Karpas-422 (cell line): ENCODE measurements at places on chromosomes 16 and 17. TPM values are rescaled to one million over a fixed set of nuclear protein-coding genes. Genes with fewer than 3 reads are reported as not detected.

DNA sequence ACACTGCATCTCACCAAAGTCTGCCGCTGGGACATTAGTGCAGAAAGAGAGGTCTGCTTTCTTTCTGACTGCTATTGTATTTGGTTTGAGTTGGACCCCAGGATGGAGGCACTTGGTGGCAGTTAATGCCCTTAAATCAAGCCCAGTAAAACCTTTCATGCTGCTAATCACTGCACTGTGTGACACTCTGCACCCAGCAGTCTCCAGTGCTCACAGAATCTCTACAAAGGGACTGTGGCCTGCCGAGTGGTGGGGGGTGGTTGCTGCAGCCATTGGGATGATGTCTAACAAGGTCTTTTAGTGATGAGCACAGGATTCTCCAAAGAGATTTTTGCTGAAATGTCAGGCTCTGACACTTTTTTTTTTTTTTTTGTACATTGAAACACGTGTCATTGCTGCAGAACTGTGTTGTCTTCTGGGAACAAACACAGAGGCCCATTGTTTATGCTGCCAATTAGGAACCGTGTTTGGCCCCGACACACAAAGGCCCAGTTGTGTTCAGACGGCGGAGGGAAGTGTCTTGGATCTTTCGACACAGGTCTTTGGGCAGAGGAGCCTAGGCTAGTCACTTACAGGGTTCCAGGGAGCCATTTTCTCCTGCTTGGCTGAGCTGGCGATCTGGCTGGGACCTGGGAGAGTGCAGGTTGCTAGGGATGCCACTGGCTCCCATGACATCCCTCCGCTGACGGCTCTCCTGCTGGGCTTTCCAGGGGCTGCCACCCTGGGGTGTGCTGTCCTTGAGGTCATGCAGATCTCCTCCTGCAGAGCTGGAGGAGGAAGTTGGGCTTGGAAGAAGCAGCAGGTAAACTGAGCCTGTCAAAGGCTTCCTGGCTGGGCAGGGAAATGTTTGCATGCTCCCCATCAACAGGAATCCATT lies 16.2 kb upstream of the TNRC6C start:
- no peaks in the 10 kb centered on the region for H3K4me1 ChIP-seq
- no peak overlapping the region for H3K27ac ChIP-seq
- no peak overlapping the region for H3K4me3 ChIP-seq
- no peaks in the 10 kb centered on the region for H3K27me3 ChIP-seq
- DNase-seq: no peak

DNA sequence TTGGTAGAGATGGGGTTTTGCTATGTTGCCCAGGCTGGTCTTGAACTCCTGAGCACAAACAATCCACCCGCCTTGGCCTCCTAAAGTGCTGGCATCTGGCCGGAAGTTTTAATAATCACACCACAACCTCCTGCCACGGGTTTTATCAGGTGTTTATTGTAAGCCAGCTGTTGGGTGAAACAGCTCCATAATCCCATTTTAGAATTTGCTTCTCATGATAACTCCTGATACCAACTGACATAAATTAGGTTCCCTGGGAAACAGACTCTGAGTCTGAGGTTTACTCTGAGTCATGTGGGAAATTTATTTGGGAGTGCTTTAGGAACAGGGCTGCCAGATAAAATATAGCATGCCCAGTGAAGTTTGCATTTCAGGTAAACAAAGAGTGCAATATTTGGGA lies 122.6 kb upstream of the MED13 start:
- DNase-seq: no peak
- no peaks in the 10 kb centered on the region for H3K36me3 ChIP-seq
- no peak overlapping the region for H3K4me3 ChIP-seq
- no peak overlapping the region for H3K27ac ChIP-seq
- H3K27me3 ChIP-seq: no peaks in the 10 kb centered on the region

DNA sequence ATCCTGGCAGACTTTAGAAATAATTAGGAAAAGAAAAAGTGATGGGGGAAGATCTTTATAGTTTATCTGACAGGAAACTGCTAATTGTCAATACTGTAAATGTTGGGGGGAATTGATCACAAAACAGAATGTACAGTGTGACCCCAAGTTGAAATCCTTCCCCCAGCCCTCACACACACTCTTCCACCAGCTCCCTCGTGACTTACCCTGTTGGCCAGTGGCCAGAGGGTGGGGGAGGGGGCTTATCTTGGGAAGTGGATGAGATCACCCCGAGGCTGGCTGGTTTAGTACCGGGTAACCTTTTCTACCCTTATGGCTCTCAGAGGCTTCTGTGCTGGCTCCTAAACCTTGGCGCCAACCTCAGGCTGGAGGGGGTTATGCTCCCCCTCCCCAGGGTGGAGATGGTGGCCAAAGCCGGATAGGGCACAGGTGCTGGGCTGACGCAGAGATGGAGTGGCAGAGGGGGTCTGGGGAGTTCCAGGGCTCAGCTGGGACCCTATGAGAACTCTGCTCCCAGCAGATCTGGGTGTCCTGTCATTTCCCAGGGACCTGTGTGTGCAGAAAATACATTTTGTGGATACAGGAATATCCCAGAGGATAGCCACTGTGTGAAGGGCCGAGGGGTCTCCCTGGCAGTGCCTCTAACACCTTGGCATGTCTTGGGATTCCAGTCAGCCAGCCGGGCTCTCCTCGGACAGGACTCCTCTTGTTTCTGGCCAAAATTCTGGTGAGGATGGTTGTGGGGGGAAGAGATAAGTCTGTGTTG lies 18.6 kb downstream of the CDH16 start:
- no peak overlapping the region for H3K4me3 ChIP-seq
- no peaks in the 10 kb centered on the region for H3K36me3 ChIP-seq
- H3K4me1 ChIP-seq: peaks cover 6% of the 10 kb centered on the region
- no peak overlapping the region for H3K27ac ChIP-seq
- no peaks in the 10 kb centered on the region for H3K27me3 ChIP-seq

DNA sequence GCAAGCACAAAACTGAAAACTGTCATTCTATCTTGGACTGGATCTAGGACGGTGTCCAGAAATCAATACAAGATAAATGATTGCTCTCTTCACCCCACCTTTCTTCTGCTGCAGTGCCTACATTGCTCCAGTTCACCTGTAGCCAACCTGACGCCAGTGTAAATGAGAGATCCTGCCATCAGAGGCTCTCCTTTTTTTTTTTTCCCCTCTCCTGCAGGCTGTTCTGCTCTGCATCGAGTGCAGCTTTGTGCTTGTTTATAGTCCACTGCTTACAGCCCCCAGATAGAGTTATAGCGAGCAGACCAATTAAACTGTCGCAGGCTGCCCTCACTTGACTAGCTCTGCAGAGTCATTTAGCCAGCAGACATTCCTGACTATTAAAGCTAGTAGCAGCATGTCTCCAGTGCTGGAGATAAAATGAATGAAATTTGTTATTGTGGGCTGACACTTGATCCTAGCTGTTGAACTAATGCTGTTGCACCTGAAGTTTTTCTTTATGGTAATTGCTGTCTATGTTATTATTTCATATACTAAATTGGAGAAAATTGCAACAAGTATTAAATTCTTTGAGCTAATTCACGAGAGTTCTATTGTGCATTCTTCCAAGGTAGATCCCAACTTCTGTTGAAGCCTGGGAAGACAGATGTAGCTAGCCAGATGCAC lies 257.1 kb downstream of the FTO start:
- H3K4me3 ChIP-seq: no peak overlapping the region
- no peak for DNase-seq
- no peak overlapping the region for H3K27ac ChIP-seq
- no peaks in the 10 kb centered on the region for H3K27me3 ChIP-seq

The YBX2 gene
- total RNA-seq: not detected in 2 replicates
